ENCODE measurements at places on chromosomes 5 and 9.

GRCh38 chr9:17847908-17848307 lies 269.0 kb downstream of the SH3GL2 start:
- no peak for DNase-seq

- DNase-seq: no peak
These were observed 92.4 kb downstream of the PRDM6 start for GRCh38 chr5:123181394-123181801.

- DNase-seq: no peak
These were observed 27.7 kb upstream of the ZNF622 start for GRCh38 chr5:16493261-16493660.

DNA sequence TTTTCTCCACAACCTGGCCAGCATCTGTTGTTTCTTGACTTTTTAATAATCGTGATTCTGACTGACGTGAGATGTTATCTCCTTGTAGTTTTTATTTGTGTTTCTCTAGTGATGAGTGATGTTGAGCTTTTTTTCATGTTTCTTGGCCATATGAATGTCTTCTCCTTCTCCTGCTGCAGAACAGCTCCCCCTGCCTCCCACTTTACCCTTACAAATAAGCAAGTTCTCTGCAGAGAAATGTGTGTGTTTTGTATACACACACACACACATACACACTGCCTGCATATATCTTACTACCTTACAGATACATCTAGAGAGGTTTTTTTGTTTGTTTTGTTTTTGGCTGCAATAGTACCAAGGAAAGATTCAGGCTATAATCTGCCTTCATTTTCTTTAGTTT lies 88.7 kb upstream of the PHF24 start:
- no peak for DNase-seq

DNA sequence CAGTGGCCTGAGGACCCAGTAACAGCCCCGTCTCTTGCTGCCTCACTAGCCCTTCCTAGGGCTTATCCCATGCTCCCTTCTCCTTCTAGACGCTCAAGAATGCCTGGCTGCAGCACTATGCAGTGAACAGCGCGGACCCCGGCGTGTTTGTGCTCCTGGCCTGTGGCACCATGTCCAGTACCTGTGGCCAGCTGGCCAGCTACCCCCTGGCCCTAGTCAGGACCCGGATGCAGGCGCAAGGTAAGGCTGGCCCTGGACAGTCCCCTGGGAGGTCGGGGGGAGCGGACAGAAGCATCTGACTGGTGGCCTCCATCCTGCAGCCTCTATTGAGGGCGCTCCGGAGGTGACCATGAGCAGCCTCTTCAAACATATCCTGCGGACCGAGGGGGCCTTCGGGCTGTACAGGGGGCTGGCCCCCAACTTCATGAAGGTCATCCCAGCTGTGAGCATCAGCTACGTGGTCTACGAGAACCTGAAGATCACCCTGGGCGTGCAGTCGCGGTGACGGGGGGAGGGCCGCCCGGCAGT lies 20.5 kb downstream of the PTGES2 start:
- no peak for DNase-seq

DNA sequence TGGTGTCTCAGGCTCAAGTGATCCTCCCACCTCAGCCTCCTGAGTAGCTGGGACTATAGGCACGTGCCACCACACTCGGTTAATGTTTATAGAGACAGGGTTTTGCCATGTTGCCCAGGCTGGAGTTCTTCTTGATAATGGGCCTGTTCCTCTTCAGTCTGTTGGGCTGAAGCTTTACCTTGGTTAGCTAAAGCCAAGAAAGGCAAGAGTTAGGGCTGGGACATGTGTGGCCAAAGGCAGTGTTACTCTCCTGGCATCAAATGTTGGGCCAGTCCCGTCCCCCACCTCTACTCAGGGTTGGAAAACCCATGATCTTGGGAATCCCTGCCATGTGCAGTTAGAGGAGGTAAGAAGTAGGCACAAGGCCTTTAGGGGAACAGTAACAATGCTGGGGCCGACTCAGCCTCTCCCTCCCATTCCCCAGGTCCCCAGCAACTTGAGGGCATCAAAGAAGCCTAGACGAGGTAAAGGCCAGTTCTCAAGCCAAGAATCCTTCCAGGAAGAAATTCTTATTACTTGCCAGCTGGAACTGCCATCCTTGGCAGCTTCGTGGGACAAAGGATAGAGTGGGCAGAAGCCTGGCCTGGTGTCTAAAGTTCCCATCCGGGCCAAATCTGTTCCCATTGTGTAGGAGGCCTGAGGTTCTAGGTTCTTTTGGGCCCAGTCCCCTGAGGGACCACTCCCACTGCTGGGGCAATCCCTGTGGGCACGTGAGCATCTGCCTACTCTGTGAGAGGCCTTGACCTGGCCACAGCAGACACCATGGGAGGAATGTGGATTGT lies 4.5 kb downstream of the EGR1 start:
- DNase-seq: no peak

GRCh38 chr5:173624282-173624681 lies 7.8 kb upstream of the BOD1 start:
- DNase-seq: no peak

GRCh38 chr5:111649516-111649915 lies 107.5 kb downstream of the NREP start:
- DNase-seq: no peak

DNA sequence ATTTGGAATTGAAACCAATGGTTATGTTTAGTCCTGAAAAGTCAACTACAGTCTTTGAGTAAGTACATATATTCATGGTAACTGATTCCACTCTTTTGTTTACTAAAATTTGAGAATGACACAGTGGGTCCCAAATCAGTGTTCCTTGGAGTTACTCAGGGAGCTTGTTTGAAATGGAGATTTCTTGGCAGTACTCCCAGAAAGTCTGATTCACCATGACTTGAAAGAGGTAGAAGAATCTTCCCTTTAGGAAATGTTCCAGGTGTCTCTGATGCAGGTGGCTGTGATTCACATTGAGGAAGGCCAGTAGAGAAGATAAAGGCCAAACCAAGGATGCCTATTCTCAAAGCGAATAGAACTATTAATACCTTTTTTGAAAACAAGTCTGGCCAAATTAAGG lies 1078.3 kb downstream of the CDH12 start:
- DNase-seq: no peak

DNA sequence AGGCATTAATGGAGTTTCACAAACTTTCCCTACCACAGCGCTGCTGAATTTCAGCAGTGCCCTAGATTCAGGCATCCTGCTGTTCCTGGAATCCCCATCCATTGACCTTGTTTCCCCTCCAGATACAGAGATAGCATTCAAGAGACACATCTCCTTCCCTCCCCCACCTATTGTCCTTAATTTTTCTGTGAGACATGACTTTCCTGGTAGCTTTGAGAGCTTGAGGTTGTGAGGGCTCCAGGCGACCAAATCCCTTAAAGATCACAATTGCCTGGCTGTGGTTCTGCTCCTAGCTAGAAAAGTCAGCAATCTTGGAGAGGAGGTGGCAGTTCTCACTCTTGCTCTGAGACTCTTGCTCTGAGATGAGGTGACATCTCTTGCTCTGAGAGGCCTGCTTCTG lies 48.0 kb downstream of the PRR16 start:
- no peak for DNase-seq
